ENCODE measurements at places on chromosomes 3 and 15. TPM values are rescaled to one million over a fixed set of nuclear protein-coding genes. Genes with fewer than 3 reads are reported as not detected.

CCDC80 gene
- 386 TPM for total RNA-seq

MRPL46 gene
- 11.6 TPM for total RNA-seq

ITPKA gene
- 5.5 TPM for total RNA-seq

THRB gene
- total RNA-seq = 2.0 TPM

ACTC1 gene
- not detected for total RNA-seq

NANOGP8 gene
- total RNA-seq = 0.15 TPM

HIGD2B gene
- total RNA-seq = not detected

SH2D7 gene
- total RNA-seq = under 0.01 TPM

PLCH1 gene
- total RNA-seq = 0.17 TPM

RBM15B gene
- 30.4 TPM for total RNA-seq

ISLR2 gene
- total RNA-seq = not detected

RASL12 gene
- total RNA-seq = 108 TPM

AADACL2 gene
- not detected for total RNA-seq

BCHE gene
- total RNA-seq = 11.1 TPM

SLC33A1 gene
- total RNA-seq = 39.7 TPM

B4GALT4 gene
- 19.6 TPM for total RNA-seq

ZNF619 gene
- total RNA-seq = 8.1 TPM

HACD2 gene
- 26.9 TPM for total RNA-seq

FETUB gene
- total RNA-seq = not detected

ATP8B4 gene
- total RNA-seq = 3.2 TPM

TRIM59 gene
- 46.5 TPM for total RNA-seq

CCDC33 gene
- total RNA-seq = not detected

FEZF2 gene
- not detected for total RNA-seq

UPK1B gene
- total RNA-seq = not detected

FILIP1L gene
- total RNA-seq = 19.5 TPM

CCR8 gene
- not detected for total RNA-seq

CEP70 gene
- 40.9 TPM for total RNA-seq

ACVR2B gene
- 1.8 TPM for total RNA-seq

SCAP gene
- 106 TPM for total RNA-seq

FOXB1 gene
- total RNA-seq = not detected

CCK gene
- total RNA-seq = 15.3 TPM

ADPGK gene
- 74.8 TPM for total RNA-seq

ZWILCH gene
- total RNA-seq = 28.7 TPM

ANKRD63 gene
- total RNA-seq = not detected

RAB6B gene
- total RNA-seq = 1.2 TPM

SYNPR gene
- not detected for total RNA-seq

CPNE4 gene
- total RNA-seq = not detected

MFGE8 gene
- total RNA-seq = 46.1 TPM

SACM1L gene
- total RNA-seq = 42.6 TPM

PPP1R14D gene
- not detected for total RNA-seq

All from smooth muscle cell of trachea (primary cell).